ENCODE measurements at places on chromosomes 5 and 9.

DNA sequence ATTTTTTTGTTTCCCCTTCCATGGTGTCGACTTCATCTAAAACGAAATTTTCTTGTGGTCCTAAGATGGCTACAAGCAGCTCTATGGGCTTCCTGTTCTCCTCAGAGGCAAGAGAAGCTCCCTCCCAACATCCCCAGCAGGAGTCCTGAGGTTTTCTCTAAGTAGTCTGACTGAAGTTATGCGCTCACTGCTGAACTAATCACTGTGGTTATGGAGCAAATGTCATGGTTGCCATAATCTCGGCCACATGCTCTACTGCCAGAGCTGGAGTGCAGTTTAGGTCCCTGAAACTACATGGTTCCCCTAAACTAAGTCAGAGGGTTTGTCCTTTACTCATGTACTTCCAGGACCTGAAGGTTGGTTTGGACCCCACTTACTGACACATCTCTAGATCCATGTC, 68.0 kb upstream of the MAMDC2 start:
- DNase-seq: no peak

GRCh38 chr5:137605411-137605810, 106.3 kb upstream of the SPOCK1 start:
- DNase-seq: no peak

DNA sequence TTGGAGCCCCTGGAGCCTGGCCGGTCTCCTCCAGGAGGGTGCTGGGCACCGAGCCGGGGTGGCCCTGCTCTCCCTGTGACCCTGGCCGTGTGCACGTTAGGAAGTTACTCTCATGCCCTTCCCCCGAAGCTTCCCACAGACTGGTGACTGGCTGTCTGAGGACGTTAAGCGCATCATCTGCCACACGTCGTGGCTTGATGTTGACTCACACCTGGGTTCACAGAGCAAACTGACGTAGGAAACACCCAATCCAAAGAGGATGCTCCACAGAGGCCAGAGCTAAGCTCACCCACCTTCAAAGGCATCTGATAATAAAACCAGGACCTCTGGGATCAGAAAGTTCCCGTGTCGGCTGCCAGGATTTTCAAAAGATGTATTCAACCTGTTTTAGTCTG, 152.9 kb upstream of the PHYKPL start:
- no peak for DNase-seq

DNA sequence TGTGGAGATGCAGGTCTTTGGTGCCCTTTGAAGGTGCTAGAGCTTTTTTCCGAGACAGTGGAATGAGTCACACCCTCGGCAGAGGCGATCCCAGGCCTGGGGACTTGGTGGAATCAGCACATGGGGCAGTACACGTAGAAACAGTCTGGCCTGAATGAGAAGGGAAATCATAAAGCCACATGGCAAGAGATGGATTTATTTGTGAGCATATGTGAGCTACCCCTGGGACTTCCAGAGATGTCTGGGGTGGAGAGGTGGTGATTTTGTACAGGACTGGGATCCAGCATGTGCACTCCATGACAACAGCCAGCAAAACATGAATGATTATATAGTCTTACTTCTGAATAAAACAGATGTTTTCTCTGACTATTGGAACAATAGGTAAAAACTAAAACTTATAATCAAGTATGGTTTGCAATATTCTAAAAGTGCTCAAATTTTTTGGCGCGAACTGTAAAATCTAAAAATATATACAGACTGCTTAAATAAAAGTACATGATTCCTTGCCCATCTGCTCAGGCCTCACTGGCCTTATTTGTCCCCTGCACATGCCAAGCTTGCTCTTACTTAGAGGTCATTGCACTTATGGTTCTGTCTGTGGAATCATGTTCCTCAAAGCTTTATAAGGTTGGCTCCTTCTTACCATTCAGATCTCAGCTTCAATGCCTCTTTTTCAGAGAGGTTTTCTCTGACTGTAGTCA, 54.7 kb upstream of the SMARCA2 start:
- no peak for DNase-seq

DNA sequence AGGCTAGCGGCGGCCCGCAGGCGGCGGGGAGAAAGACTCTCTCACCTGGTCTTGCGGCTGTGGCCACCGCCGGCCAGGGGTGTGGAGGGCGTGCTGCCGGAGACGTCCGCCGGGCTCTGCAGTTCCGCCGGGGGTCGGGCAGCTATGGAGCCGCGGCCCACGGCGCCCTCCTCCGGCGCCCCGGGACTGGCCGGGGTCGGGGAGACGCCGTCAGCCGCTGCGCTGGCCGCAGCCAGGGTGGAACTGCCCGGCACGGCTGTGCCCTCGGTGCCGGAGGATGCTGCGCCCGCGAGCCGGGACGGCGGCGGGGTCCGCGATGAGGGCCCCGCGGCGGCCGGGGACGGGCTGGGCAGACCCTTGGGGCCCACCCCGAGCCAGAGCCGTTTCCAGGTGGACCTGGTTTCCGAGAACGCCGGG, 253 bp downstream of the SLC12A2 start:
- no peak for DNase-seq

GRCh38 chr5:179225387-179225786, 119.9 kb downstream of the ADAMTS2 start:
- no peak for DNase-seq

GRCh38 chr9:69465473-69465872, 140.5 kb downstream of the ENTREP1 start:
- no peak for DNase-seq

- no peak for DNase-seq
Measured at GRCh38 chr9:104094534-104095015, 466 bp downstream of the SMC2 start.

Measured in CD4-positive, alpha-beta T cell treated with Interleukin-21 for 1 hour (primary cell).